ENCODE measurements at places on chromosomes 3 and 15.

- DNase-seq: no peak
- H3K4me1 ChIP-seq: peaks cover 9% of the 10 kb centered on the region
These were observed 60.0 kb downstream of the AAGAB start for GRCh38 chr15:67194171-67195114.

DNA sequence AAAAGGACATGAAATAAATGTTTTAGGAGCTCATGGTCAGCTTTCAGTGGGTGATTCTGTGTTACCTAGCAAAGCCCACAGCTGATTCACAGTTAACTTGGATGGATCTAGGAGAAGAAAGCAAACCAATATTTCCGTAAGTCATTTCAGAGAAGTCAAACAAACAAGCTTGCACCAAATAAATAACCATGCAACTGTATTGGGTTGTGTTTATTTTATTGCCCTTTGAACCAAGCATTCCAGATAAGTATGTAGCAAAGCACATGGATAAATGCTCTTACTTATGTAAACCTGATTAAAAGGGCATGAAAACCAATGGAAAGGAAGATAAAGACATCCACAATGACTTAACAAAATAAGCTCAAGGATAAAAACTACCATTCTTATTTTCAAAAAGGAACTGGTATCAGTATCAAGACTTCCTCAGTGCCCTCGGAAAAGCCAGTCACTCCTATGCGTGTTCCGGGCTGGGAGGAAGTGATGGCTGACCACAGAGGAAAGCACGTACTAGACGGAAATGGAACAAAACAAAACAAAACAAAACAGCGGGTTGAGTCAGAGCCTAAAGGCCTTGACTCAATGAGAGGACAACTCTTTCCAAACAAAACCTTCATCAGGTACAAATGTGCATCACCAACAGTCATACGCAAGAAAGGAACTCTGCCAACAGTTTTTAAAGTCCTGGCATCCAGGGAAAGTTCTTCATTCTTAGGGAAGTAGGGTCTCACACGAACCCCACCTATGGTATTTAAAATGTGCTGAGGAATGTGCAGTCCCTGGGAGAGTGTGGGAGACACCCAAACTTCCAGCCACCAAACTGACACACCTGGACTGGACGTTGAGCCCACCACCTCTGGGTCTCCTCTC is 103.3 kb downstream of the SNRK start:
- H3K27ac ChIP-seq: peak overlapping the region; percentile 96
- H3K4me1 ChIP-seq: peaks cover 68% of the 10 kb centered on the region
- no peaks in the 10 kb centered on the region for H3K27me3 ChIP-seq
- no peaks in the 10 kb centered on the region for H3K36me3 ChIP-seq
- peak; percentile 69 for DNase-seq

DNA sequence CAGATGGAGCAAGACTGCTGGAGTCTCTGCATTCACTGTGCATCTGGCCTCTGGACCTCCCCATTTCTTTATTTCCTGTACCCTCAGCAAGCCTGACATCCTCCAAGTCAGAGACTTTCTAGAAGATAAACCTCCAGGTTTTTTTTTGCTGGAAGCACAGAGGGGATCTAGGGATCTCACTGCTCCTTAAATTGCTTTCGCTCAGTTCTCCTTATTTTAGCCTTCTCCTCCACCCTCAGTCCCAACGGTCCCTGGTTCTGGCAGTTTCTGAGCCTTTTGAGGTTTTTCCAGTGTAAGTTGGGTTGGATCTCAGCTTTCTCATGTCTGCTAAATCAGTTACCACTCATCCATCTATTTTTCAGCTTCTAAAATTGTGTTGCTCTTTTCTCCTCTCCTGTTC is 22.7 kb upstream of the CHD2 start:
- H3K36me3 ChIP-seq: no peaks in the 10 kb centered on the region
- DNase-seq: no peak
- H3K27me3 ChIP-seq: no peaks in the 10 kb centered on the region
- peaks cover 48% of the 10 kb centered on the region for H3K4me1 ChIP-seq
- no peak overlapping the region for H3K27ac ChIP-seq

DNA sequence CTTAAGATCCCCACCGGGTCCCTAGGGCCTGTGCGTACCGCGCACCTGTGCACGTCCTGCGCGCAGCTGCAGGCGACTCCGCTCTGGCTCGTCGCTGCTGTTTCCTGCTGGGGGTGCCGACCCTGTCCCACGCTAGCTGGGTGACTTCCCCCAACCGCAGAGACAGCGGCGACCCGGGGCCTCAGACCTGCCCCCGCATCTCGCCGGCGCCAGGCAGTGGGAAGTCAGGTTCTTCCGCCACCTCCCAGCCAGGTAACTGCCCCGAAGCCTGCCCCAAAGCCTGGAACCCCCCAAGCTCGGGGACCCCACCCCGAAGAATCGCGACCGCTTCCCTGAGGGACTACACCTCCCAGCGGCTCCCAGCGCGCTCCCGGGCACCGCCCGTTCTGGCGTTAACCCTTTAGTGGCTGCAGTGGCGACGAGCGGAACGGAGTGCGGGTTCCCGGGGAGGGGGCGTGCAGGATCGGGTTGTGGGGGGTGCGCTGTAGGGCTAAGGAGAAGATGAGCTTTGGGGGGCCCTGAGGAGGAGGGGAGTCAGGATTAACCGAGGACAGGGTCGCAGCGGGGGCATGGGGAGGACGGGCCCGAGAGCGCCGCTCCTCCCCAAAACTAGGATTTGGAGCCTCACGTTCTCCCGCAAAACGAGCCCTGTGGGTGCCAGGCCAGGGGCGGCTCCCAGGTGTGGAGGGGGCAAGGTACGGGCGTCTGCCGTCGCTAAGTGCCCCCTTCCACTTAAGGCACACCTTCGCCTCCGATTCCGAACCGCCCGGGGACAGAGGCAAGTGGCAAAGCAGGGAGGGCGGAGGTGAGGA is 589 bp downstream of the NEIL1 start:
- peak; percentile 70 for DNase-seq
- peaks cover 3% of the 10 kb centered on the region for H3K36me3 ChIP-seq
- H3K27ac ChIP-seq: peak overlapping the region; percentile 86
- no peaks in the 10 kb centered on the region for H3K27me3 ChIP-seq

GRCh38 chr3:57118254-57118653 is 46.9 kb downstream of the IL17RD start:
- DNase-seq: no peak
- H3K4me1 ChIP-seq: no peaks in the 10 kb centered on the region
- H3K4me3 ChIP-seq: no peak overlapping the region

GRCh38 chr3:111605493-111605892 is 10.3 kb upstream of the ZBED2 start:
- H3K36me3 ChIP-seq: peaks cover 82% of the 10 kb centered on the region
- H3K27me3 ChIP-seq: no peaks in the 10 kb centered on the region
- H3K27ac ChIP-seq: peak overlapping the region; percentile 72
- peaks cover 22% of the 10 kb centered on the region for H3K4me1 ChIP-seq
- H3K4me3 ChIP-seq: no peak overlapping the region

All from naive thymus-derived CD8-positive, alpha-beta T cell (primary cell).